ENCODE measurements at places on chromosomes 12 and 14.

- DNase-seq: no peak
Observed at GRCh38 chr14:43168371-43168925, 1338.6 kb downstream of the FSCB start.

DNA sequence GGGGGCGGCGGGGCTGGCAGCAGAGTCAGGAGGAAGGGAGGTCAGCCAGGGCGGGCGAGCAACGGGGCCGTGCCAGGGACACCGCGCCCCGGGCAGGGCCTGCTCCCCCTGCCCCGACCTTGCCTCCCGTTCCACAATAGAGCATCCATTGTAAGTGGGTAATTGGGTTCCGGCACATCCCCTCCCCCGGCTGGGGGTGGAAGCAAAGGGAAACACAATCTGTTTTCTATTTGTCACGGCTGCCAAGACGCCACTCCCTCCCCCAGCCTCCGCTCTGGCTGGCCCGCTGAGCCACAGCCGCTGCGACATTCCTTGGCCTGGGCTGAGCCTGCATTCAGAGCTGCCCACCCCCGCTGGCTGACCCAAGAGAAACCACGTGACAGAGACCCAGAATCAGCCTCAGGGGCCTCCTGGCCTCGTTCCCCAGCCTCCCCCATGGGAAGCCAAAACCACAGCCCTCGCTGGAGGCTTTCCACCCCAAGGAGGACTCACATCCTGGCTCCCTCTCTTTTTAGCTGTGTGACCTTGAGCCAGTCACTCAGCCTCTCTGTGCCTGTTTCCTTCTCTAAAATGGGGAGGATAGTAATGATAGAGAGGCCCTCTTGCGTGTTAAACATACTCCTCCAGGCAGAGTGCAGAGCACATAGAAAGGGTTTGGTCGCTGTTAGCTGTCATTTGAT, 117.6 kb downstream of the SCARB1 start:
- peak; percentile 14 for DNase-seq

- no peak for DNase-seq
Observed at GRCh38 chr12:61487728-61488127, 772.5 kb upstream of the USP15 start.

DNA sequence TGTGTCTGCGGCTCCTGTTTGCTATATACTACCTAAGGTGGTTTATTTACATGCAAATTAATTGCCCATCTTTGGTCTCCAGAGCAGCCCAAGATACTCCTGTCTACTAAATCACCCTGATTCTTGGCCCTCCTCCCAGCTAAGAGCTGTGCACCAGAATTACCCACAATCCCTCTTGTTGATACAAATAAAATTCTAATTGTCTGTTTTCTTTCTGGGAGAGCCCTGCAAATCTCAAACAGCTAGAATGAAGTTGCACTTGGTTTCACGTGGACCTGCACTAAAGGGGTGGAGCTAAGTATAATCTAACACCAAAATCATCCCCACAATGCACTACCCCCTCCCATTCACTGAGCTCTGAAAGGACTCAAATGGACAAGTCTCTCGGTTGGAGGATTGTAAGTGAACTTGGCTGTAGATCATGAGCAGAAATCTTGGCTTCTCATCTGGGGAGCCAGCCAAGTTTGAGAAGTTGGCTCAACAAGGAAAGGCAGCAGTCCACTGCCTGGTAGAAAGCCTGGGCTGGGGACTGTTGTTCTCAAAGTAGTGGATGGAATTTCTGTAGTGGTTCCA, 6.6 kb downstream of the MAX start:
- DNase-seq: no peak

DNA sequence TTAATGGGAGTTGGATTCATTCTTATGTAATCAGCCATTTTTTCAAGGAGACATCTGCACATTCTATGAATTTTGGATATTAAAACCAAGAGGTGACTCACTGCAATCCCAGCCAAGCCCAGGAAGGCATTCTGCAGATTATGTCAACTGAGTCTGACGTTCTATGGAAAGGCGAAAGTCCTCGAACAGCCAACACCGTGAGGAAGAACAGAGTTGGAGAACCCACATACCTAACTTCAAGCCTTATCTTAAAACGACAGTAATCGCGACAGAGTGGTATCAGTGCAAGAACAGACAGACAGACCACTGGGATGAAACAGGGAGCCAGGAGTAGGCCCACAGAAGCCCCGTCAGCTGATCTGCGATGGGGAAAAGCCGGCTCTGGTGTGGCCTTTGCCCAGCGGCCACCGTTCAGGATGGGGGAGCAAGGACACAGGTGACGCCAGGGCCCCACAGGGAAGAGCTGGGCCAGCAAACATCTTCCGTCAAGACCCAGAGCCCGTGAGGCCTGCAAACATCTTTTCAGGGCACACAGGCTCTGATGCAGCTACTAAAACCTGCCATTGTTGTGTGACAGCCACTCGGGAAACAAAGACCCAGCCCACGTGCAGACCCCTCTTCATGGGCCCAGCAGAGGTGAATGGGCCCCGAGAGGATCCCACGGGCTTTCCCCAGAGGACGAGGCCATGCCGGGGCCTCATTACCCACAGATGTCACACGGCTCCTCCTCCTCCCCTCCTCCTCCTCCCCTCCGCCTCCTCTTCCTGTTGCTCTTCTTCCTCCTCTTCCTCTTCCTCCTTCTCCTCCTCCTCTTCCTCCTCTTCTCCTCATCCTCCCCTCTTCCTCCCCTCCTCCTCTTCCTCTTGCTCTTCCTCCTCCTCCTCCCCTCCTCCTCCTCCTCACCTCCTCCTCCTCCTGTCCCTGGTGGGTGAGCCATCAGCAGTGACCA, 277.6 kb downstream of the ADGRD1 start:
- DNase-seq: no peak

DNA sequence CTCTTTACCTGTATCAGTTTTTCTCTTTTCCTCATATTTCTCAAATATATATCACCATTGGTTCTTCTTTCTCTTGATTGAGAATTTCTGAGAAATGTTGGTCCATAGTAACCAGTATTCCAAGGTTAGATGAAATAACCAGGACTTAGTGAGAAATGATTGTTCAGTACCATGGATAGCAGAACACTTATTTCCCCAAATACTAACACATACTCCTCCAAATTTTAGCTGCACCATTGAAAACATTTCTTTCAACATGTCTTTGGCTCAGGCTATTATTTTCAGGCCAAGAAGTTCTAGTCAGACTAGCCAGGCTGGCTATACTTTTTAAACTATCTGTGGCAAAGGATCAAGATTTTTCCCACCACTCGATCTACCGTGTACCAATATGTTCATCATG, 113.3 kb downstream of the PTPRO start:
- no peak for DNase-seq

DNA sequence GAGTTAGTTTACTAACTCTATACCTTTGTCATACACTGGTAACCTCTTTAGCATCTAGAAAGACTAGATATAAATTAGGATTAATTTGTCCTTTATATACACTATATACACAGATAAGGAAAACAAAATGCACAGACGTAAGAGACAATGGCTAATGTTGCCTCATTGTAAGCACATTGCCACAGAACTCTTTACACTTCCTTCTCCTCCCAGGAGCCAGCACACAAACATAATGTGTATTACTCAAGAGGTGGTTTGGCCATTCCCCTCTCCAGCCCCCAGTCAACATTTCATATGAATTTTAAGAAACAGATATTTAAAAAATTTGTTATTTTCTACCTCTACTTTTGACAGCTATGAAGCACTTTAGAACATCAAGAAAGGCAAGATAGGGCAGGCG, 131.4 kb upstream of the OR4E1 start:
- no peak for DNase-seq

GRCh38 chr14:72975770-72976169, 49.5 kb downstream of the DCAF4 start:
- no peak for DNase-seq

DNA sequence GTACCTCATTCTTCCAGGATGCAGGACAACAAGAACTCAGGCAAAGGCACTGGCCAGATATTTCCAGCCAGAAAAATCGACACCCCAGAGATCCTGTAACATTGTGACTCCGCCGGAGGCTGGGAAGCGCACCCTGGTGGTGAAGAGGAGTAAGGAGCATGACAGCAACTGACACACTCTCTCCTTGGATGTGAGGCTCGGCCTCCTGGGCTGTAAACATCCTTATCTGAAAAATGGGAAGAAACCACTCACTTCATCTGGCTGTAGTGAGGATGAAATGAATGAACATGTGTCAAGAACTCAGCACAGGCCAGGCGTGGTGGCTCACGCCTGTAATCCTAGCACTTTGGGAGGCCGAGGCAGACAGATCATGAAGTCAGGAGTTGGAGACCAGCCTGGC, 27.5 kb downstream of the TCHP start:
- DNase-seq: peak; percentile 24

- DNase-seq: no peak
Observed at GRCh38 chr12:115708801-115709200, 568.7 kb downstream of the MED13L start.

Measured in stimulated activated CD4-positive, alpha-beta T cell treated with anti-CD3 and anti-CD28 coated beads, Interleukin-15, amount 100 ng/mL, for 48 hours (primary cell).